ENCODE measurements at places on chromosomes 5 and 9.

DNA sequence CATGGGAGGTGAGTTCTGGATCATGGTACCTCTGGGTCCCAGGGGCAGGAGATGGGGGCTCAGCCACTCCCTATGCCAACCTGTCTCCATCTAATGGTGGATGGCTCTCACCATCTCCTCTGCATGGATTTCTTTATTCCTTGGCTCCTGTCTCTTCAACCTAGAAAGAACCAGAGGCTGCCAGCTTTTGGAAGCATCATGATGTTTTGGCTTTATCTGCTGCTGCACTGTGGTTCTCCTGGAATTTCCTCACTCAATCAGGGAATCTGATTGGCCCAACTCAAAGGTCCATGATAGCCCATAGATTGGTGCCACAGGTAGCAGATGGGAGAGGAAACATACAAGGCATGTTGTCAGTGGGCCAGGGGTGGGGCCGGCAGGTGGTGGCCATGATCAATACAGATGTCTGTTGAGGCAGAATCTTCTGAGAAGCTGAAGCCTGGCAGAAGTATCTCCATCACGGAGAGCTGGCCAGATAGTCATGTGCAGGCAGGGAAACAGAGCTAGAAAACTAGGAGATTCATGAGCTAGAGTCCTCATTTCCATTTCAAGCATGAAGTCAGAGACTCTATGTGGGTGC is 158.2 kb downstream of the MACROH2A1 start:
- no peak for DNase-seq

DNA sequence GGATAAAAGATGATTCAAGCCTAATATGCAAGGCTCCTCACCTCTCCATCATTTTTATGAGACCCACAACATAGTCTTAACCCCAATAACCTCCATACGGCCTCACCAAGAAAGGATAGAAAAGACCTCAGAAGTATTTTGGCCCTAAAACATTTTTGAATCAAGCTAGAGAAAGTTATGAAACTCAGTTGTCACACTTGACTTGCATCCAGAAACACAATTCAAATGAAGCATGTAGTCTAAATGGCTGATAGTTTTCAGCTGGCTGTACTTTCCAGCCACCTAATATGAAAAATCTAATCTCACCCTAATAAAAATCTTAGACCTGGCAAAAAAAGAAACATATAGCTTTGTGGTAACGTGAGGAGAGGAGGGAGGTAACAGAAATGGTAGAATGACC is 116.1 kb downstream of the ARL15 start:
- DNase-seq, result no peak

GRCh38 chr5:36530215-36530614 is 76.2 kb upstream of the SLC1A3 start:
- DNase-seq, result no peak

- no peak for DNase-seq
Measured at GRCh38 chr5:6581559-6582426, 51.1 kb downstream of the NSUN2 start.

- DNase-seq, result no peak
Measured at GRCh38 chr5:138651058-138651766, 76.0 kb upstream of the HSPA9 start.

DNA sequence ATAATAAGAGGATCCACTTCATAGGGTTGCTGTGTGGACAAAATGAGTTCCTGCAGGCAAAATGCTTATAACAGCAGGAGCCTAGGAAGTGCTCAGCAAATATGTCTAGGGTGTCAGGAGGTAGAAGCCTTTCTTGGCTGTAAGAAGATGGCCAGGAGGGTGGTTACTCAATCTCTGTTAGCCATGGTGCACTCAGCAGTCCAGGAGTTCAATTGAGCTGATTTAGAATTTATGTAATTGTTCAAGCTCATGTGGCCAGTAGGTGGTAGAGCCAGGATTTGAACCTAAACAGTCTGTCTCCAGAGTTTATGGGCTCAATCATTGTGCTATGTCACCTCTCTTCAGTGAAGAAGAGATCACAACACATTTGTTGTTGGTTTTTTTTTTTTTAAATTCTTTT is 381.2 kb downstream of the KIF4B start:
- DNase-seq, result no peak

- DNase-seq, result no peak
Measured at GRCh38 chr9:7370381-7370780, 429.2 kb downstream of the DMAC1 start.

GRCh38 chr5:139394123-139394653 is 716 bp downstream of the PROB1 start:
- DNase-seq, result no peak

GRCh38 chr5:55071413-55071812 is 31.0 kb upstream of the GZMA start:
- DNase-seq, result no peak

GRCh38 chr5:9557696-9558095 is 11.8 kb upstream of the SEMA5A start:
- no peak for DNase-seq

DNA sequence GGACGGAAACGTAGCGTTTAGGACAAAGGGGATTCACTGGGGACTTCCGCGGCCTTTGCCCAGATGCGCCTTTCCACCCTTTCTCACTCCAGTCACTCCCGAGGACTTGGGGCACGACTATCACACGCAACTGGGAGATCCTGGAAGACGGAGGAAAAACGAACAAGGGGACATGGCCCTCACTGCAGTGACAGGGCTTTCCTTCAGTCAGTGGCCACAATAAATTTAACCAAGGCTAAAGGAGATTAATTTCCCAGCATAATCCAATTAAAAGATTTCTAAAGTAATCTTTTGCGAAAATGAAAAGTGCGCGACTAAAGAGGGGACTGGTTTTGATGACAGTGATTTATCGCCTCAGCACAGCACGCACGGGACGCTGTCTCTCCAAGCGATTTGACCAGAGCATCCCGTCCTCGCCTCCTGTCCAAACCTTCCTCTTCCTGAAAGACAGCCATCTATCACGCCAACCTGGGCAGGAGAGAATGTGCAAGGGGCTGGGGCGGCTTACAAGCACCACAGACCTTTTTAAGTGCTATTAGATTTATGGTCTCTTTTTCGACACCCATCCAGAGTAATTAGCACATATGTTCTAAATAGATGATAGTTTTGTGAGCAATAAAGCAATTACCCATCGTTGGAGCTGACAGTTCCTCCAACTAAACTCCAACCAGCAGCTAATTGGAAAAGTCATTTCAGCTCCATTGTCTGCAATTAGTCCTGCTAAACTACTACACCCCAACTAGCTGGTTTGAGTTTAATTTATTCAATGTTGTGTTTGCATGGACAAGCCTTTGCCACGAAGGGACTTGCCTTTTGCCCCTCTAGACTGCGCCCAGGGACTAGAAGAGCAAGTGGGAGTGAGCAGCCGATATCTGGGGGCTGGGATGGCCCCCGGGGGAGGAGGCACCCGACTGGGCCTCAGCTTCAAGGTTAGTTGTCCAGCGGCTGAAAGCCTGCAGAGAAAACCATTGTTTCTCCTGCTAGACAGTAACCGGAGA is 7.4 kb downstream of the NR2F1-AS1 start:
- DNase-seq, result no peak

GRCh38 chr9:6552033-6552432 is 93.5 kb downstream of the GLDC start:
- DNase-seq, result no peak

DNA sequence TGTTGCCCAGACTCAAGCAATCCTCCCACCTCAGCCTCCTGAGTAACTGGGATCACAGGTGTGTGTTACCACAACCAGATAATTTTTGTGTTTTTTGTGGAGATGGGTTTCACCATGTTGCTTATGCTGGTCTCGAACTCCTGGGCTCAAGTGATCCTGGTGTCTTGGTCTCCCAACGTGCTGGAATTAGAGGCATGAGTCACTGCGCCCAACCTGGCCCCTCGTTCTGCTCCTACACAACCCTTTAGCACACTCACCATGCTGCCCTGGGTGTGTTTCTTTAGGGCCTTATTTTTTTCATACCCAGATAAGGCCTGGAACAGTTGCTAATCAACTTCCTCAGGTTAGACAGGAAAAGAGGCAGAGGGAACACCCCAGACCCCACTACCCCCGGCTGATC is 2.6 kb downstream of the PDZD2 start:
- no peak for DNase-seq

DNA sequence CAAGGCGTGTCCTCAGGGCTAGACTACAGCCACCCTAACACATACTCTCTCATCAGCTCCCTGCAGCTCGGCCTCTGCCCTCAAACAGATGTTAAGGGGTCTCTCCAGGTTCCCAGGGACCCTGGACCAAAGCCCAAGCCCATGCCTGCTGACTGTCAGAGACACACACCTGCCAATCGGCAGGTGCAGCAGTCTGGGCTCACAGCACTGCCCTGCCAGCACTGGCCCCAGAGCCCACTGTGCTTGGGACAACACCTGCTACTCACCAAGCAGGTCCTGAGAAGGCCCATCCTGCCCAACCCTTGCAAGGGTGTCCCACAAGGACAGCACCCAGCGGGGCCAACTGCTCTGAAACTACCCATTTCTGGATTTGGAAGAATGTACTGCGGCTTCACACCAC is 20.2 kb upstream of the ZDHHC11 start:
- no peak for DNase-seq

- no peak for DNase-seq
Measured at GRCh38 chr5:160685695-160686094, 166.3 kb downstream of the ATP10B start.

DNA sequence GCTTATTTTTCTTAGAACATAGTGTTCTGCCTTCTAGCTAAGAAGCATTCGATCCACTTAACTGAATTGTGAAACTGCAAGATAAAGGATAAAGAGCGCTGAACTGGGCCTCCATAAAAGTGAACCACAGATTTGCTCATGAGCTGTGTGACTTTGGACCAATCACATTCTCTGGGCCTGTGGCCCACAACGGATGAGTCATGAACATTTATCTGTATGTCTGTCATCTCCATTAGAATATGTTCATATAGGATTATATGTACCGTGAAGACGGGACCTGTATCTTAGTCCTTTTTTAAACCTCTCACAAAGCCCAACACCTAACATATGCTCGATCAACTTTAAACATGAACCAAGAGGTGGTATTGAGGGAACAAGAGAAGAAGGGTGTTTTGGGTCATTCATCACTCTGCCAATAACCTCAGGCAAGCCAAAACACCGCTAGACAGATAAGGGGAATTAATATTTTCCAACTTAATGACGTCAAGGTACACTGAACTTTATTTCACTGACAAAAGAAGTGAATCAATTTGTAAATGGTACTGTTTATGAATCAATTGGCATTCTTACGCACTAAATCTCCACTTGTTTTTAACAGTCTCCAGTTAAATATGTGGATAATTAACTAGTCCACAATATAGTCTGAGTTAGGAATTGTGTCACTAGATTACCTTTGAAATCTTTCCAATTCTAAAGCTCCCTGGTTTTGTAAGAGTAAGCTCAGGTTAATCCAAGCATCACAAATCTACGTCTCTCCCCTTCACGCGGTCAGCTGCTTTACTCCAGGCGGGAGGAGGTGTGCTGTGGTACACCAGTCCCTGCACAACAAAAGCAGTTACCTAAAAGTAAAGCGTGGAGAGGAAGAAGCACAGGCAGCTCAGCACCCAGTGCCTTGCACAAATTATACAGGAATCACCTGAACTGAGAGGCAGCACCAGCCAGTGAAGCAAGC is 1.6 kb downstream of the TMEM245 start:
- DNase-seq, result no peak

DNA sequence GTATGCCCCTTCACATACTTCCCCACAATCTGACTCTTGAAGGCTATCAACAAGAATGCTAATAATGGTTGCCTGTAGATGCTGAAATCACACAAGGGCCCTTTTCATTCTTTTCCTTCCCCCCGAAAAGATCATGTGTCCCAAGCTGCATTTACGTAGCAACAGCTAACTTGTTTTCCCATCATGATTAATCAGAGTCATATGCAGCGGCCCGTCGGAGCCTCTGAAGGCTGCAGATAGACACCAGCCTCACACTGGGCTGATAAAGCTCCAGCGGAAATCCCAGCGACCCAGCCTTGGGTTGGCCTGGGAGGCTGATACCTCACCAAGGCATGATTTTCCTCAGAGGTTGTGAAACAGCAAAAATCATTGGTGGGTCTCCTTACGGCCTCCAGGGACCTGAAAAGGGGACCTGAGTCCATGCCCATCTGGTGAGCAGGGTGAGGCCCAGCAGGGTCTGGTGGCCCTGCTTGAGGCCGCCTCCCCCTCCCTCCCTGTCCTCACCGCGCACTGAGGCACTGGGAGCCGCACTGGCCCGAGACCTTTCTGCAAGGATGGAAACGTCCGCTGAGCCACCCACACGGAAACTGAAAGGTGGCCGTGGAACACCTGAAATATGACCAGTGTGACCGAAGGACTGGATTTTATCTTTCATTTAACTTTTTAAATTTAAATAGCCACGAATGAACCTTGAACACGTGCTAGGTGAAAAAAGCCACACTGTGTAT is 114.2 kb upstream of the PHYKPL start:
- DNase-seq, result no peak

DNA sequence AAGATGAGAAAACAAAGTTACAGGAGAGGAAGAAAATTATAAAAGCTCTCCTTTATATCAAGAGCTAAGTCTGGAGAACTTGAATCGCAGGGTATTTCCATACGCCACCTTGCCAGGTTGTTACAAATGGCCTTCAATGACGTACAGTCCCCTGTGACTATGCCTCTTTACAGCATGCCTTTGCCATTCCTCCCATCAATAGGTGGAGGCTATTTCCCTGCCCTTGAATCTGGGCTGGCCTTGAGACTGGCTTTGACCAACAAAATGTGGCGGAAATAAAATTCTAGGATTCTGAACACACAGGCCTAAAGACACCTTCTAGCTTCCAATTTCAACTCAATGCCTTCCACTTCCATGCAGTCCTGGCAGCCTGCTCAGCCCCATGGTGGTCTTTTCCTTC is 45.7 kb downstream of the TSSK1B start:
- no peak for DNase-seq

DNA sequence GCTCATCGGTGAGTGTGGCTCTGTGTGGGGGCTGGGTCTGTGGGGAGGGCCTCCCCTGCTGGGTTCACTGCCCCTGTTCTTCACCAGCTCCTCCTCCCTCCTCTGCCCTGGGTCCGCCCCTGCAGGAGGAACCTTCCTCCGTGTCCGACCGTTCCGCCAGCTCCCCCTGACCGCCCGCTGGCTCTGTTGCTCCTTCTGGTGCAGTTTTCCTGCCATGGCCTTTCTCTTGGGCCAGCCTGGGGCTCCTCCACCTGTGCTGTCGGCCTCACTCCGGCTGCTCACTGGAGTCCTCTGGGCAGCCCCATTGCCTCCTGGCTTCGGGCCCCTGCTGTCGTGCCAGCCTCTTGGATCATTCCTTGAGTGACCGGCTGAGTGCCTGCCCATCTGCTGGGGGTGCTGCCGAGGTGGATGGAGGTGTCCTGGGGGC is 12.3 kb downstream of the RNU6ATAC start:
- DNase-seq, result no peak

- no peak for DNase-seq
Measured at GRCh38 chr9:536597-537511, 304.6 kb upstream of the DMRT1 start.
